ENCODE measurements at places on chromosomes 1 and 21.

DNA sequence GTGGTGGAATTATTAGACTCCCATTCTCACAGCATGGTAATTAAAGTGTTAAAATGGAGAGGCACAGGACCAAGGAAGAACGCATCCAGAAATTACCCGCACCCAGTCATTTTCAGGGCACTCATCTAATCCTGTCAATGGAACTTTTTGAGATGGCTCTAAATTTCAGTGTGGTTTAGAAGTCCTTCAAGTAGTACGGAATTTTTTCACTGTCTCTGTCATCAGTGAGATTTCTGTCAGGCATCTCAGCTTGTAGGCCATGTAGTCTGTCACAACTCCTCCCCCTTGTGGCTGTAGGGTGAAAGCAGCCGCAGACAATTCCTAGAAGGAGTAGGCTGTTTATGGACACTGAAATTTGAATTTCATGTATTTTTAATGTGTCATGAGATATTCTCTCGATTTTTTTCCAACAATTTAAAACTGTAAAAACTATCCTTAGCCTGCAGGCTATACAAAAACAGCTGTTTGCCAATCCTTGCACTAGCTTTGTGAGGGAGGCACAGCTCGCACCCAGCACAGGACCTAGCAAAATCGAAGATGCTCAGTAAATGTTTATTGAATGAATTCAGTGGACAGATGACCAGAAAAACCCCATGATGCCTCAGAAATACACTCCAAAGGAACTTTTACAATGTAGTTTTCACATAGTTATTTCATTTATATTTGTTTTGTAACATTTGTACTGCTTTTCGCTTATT lies 6.6 kb upstream of the NUP133 start:
- DNase-seq: peak; percentile 51

- no peak for DNase-seq
Observed at GRCh38 chr21:35232545-35233176, 183.6 kb upstream of the RUNX1 start.

DNA sequence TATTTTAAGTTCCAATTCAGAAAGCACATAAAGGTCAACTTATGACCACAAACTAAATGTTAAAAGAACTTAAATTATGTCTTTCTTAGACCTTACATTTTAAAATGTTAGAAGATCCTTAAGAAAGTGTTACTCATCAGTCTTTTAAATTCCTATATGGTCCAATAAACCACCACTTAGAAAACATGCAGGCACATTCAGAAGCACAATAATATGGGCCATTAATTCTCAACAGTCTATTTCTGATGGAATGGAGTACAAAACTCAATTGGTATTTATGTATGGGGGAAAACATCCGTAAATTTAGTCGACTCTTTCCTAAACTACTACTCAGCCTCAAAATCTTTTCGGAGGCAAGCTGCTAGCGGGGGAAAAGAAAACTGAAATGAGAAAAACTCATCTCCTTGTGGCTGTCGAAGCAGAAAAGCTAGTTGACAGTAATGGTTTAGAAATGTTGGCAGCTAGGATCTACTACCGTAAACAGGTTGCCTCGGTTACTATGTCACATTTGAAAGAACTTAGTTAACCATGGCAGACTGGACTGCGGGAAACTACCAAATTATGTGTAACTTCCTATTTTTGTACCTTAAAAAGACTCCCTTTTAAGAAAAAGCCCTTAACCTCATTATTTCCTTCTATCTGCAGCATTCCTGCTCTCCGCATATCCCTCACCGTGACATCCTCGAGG lies 1.0 kb downstream of the TRMT1L start:
- no peak for DNase-seq

- DNase-seq: no peak
Observed at GRCh38 chr1:22739648-22740385, 29.2 kb downstream of the EPHB2 start.

- no peak for DNase-seq
Observed at GRCh38 chr1:103230061-103230460, 121.7 kb upstream of the COL11A1 start.

GRCh38 chr1:88662723-88663122 lies 21.4 kb upstream of the PKN2 start:
- no peak for DNase-seq

DNA sequence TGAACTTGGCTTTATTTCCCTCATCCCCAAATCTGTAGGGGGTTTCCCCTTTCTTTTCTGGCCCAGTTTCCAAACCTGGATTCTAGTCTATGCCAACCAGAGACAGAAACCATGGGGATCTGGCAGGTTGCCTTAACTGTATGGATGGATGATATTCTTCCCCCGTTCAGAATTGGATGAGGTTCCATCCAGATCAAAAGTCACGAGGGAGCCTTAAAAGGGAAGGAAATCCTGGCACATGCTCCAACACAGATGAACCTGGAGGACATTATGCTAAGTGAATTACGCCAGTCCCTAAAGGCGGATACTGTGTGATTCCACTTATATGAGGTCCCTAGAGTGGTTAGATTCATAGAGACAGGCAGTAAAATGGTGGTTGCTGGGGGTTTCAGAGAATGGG lies 124.4 kb downstream of the HUNK start:
- DNase-seq: no peak

DNA sequence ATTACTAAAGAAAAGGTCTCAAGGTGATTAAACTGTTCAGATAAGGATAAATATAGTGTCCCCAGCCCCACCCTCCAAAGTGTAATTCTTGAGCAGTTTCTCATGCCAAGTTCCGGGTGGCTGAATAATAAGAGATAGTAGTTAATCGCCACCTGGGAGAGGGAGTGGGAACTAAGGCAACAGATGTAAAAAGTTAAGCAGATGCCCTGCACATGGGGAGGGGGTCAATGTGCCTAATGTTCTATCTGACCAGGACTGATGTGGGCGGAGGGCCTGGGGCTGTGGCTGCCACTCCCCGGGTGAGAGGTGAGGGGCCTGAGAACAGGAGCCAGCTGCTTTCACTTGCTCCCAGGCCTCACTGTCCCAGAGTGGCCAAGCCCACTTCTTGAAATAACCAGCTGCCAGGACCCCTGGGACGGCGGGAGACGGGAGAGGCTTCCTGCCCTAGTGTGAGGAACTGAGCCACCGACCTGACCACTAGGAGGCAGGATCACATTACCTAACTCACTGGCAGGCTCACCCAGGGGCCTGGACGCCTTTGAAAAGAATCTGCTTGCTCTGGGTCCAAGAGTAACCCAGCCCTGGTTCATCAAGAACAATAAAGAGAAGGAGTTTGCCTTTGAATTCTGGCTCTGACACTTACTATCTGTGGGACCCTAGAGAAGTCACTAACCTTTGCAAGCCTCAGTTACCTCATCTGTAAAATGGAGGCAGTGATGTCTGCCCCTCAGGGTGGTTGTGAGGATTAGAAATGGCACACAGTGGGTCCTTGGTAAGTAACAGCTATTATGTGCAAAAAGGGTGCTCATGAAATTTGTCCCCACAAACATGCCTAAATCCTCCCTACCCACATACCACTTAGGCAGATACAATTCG lies 179.2 kb downstream of the ATG4C start:
- no peak for DNase-seq

- peak; percentile 25 for DNase-seq
Observed at GRCh38 chr1:15578921-15579682, 5.7 kb downstream of the AGMAT start.

- no peak for DNase-seq
Observed at GRCh38 chr1:109484519-109484975, 842 bp downstream of the ATXN7L2 start.

DNA sequence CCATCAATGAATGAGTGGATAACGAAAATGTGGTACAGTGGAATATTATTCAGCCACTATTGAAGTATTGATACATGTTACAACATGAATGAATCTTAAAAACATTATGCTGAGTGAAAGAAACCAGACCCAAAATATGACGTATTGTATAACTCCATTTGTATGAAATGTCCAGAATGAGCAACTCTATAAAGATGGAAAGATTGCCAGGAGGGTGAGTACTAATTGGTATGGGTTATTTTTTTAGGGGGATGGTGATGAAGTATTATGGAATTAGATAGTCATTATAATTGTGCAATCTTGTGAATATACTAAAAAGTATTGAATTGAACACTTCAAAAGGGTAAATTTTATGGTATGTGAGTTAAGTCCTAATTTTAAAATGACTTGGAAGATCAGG lies 278.6 kb downstream of the SIPA1L2 start:
- DNase-seq: no peak

DNA sequence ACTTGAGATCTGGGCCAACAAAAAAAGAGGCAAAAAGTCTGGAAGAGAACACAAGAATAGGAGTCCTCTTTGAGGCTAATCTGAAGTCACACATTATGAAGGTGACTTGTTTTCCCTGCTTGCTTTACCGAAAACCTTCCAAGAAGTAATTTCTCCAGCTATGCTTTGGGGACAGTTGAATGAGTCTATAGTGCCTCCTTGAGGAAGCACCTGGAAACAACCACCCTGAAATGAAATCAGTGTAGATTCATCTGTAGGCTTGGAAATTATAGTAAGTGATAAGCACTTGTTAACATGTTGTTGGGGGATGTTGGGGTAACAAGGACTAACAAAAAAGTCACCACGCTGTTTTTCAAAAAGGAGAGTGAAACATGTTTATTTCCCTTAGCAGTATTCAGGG lies 23.4 kb upstream of the RPTN start:
- DNase-seq: no peak

- no peak for DNase-seq
Observed at GRCh38 chr1:91412371-91412770, 7.7 kb upstream of the HFM1 start.

DNA sequence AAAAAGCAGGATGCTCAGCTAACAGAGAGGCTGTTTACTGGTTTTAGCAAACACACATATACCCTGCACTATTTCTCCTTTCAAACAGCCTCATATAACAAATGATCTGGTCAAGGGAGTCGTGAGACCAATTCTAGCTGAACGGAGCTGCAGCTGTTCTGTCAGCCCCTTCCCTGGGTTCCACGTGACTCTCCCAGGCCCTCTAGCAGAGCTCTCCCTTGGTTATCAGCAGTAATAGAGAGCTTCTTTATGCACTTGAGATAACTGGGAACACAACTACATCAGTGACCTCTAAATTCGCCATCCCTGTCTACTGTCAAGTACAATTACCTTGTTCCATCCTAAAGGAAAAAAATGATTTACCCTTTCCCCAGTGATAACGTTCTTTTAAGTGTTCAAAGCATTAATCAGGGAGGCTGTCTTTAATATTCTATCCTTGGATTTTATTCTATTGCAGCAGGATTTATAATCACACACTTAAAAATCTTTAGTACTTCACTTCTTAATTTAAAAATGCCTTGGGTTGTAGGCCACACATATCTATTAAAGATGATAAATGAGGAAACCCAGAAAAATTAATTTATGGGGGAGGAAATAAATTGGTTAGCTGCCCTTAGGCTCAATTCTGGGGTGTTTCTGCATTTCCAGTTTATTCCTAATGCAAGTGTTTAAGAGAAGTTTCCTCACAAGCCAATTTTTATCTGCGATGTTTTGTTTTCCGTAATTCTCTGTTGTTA lies 28.2 kb downstream of the PTGER3 start:
- no peak for DNase-seq

- DNase-seq: peak; percentile 32
Observed at GRCh38 chr1:210446479-210446878, 117.8 kb downstream of the HHAT start.

GRCh38 chr1:11594222-11594621 lies 60.0 kb downstream of the FBXO2 start:
- no peak for DNase-seq

- no peak for DNase-seq
Observed at GRCh38 chr1:89939693-89940438, 55.0 kb upstream of the ZNF326 start.

- no peak for DNase-seq
Observed at GRCh38 chr21:37550618-37551330, 184.2 kb downstream of the DYRK1A start.

GRCh38 chr21:36127250-36127904 lies 7.5 kb upstream of the CBR3 start:
- DNase-seq: no peak

DNA sequence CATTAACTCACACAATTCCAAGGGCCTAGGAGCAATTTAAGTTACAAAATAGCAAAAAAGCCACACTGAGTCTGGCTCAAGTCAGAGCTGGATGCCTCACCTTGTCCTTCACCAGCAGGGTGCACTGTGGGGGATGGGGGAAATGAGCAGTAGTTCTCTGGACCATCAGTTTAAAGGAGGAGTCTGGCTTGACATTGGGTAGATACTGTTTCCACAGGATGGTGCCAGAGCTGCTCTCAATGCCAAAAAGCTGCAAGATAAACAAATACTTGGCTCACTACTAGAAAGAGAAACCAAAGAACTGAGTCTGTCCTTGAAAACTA lies 18.8 kb downstream of the EMC1 start:
- DNase-seq: no peak

DNA sequence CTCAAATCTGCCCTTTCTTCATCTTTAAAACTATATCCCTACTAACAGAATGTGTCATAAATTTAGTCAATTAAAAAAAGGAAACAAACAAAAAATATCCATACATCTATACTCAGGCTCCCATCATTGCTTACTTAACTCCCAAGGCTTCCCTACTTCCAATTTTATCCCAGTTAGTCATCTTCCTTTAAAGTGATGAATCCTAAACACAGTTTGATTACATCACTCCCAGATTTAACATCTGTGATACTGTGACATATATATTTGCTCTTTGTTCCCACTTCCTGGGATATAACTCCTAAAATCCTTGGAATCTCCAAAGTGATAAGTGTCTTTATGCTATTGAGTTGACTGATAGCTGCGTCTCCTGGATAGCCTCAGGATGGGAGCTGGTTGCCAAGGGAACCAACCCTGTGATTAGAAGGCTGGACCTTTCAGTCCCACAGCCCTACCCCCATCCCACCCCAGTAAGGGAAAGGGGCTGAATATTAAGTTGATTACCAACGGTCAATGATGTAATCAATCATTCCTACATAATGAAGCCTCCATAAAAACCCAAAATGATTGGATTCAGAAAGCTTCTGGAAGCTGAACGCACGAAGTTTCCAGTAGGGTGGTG lies 21.6 kb downstream of the GLMN start:
- no peak for DNase-seq

- no peak for DNase-seq
Observed at GRCh38 chr1:231170875-231171274, 9.0 kb downstream of the TRIM67 start.

DNA sequence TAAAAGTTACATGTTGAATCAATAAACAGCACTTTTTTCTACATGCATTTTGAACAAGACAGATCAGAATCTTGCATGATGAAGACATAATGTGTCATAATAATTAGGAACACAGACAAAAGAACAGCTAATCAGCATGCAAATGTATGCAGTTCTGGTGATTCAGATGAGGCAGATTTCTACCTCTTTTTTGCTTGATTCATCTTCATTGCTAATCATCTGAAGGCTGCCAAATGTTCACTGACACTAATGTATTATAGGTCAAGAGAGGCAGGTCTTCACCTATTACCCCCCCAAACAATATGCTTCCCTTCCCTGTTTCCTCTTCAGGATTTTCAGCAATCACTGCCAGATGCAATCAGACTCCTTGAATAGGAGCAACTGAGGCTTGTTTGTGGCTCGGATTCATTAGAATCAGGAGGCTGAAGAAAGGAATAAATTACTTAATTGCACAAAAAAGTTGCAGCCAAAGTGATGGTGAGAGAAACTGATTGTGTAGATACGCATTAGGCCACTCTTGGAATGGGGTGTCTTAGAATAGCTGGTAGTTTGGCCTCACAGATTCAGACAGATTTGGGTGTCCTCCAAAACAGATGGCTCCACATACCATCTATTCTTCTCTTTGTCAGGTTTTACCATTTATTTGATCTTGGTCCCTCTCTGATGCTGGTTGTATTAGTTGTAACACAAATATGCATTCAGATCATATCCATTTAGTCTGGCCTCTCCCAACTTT lies 275.4 kb downstream of the RPS6KC1 start:
- no peak for DNase-seq

- DNase-seq: no peak
Observed at GRCh38 chr1:22540337-22540736, 23.0 kb upstream of the EPHA8 start.
